Activated CD4-positive, alpha-beta memory T cell treated with anti-CD3 and anti-CD28 coated beads, Interleukin-2, amount 10 ng/mL, durations not matched to agents 7 days and 5 days (primary cell): ENCODE measurements at places on chromosomes 13 and 19.

- H3K4me1 ChIP-seq: no peaks in the 10 kb centered on the region
- no peak for DNase-seq
- no peak overlapping the region for H3K27ac ChIP-seq
- H3K36me3 ChIP-seq: peaks cover 32% of the 10 kb centered on the region
- H3K4me3 ChIP-seq: no peak overlapping the region
These were observed 113.5 kb downstream of the FOXO1 start for GRCh38 chr13:40552895-40553294.

- no peak overlapping the region for H3K4me3 ChIP-seq
- no peaks in the 10 kb centered on the region for H3K27me3 ChIP-seq
- H3K27ac ChIP-seq: no peak overlapping the region
- peaks cover 34% of the 10 kb centered on the region for H3K4me1 ChIP-seq
- peak; percentile 92 for DNase-seq
- H3K36me3 ChIP-seq: peaks cover 13% of the 10 kb centered on the region
These were observed 23.5 kb downstream of the POU2F2 start for GRCh38 chr19:42108527-42109389.

GRCh38 chr13:110331362-110331761, 24.3 kb downstream of the COL4A2 start:
- H3K27ac ChIP-seq: no peak overlapping the region
- H3K36me3 ChIP-seq: no peaks in the 10 kb centered on the region
- peaks cover 7% of the 10 kb centered on the region for H3K27me3 ChIP-seq
- no peak overlapping the region for H3K4me3 ChIP-seq
- no peak for DNase-seq

- DNase-seq: no peak
- no peaks in the 10 kb centered on the region for H3K4me1 ChIP-seq
- H3K36me3 ChIP-seq: no peaks in the 10 kb centered on the region
These were observed 231.0 kb upstream of the IRS2 start for GRCh38 chr13:110017379-110017778.

DNA sequence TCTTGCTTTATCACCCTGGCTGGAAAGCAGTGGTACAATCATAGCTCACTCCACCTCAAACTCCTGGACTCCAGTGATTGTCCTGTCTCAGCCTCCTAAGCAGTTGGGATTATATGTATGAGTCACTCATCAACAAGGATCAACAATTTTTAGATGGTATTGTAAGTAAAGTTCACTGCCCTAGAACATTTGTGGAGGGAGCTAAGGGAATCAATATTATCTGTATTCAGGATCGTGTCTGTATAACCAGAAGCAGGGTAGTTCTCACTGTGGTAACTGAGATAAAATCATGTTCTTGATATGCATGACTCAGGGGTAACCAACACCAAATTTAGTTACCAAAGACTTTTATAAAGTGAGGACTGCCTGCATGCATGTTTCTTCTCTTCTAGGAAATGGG, 27.0 kb downstream of the ZMYM5 start:
- H3K4me3 ChIP-seq: no peak overlapping the region
- peaks cover 65% of the 10 kb centered on the region for H3K36me3 ChIP-seq

DNA sequence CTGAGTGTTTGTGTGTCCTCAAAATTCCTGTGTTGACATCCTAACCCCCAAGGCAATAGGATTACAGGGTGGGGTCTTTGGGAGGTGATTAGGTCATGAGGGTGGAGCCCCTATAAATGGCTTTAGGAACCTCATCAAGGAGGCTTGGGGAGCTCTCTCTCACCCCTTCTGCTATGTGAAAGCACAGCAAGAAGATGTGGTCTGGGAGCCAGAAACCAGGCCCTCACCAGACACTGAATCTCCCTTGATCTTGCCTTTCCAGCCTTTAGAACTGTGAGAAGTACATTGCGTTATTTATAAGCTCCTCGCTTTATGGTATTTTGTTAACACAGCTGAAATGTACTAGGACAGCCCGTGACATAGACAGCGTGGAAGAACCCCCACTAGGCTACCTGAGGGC, 712.0 kb upstream of the SGCG start:
- no peak overlapping the region for H3K27ac ChIP-seq
- H3K4me3 ChIP-seq: no peak overlapping the region
- no peaks in the 10 kb centered on the region for H3K36me3 ChIP-seq
- no peaks in the 10 kb centered on the region for H3K27me3 ChIP-seq

GRCh38 chr19:57978586-57979289, 4.4 kb upstream of the C19orf18 start:
- H3K4me3 ChIP-seq: no peak overlapping the region
- no peaks in the 10 kb centered on the region for H3K27me3 ChIP-seq
- no peak overlapping the region for H3K27ac ChIP-seq
- DNase-seq: no peak

DNA sequence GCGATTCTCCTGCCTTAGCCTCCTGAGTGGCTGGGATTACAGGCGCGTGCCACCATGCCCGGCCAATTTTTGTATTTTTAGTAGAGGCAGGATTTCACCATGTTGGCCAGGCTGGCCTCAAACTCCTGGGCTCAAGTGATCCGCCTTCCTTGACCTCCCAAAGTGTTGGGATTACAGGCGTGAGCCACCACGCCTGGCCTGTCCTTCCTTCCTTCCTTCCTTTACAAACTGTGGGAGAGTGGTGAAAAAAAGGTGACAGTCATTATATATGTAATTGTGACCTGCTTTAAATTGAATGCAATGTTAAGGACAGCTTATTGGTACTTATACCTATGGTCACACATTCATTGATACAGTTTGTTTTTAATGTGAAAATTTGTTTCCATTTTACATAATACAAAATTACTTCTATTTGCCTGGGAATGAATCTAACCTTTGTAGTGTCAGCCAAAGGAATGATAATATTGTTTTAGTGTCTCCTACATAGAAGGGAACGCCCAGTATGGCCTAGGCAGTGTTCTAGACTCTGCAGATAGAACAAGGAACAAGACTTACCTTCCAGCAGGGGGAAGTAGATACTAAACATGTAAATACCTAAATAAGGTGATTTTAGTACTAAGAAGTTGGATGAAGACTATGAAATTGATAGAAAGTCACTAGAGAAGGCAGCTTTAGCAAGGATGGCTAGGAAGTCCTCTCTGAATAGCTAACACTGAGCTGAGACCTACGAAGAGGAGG, 146.3 kb downstream of the GGACT start:
- no peak overlapping the region for H3K27ac ChIP-seq
- peaks cover 3% of the 10 kb centered on the region for H3K4me1 ChIP-seq
- H3K4me3 ChIP-seq: no peak overlapping the region

DNA sequence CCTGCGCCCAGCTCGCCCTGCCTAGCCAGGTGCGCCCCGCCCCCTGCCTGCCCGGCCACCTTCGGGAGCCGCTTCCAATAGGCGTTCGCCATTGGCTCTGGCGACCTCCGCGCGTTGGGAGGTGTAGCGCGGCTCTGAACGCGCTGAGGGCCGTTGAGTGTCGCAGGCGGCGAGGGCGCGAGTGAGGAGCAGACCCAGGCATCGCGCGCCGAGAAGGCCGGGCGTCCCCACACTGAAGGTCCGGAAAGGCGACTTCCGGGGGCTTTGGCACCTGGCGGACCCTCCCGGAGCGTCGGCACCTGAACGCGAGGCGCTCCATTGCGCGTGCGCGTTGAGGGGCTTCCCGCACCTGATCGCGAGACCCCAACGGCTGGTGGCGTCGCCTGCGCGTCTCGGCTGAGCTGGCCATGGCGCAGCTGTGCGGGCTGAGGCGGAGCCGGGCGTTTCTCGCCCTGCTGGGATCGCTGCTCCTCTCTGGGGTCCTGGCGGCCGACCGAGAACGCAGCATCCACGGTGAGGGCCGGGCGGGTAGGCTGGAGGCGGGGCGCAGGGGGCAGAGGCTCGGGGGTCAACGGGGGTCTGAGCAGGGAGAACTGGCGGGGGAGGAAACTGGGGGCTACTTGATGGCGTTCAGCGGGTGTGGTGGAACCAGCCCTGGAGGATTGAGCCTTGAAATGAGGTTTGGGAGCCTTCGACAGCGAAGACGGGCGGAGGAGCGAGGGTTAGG, at the start of gene SPINT2:
SPINT2 (plus strand) TSS at position 88 of the 727 bp plus-strand sequence; CDS start at position 408, 320 bp downstream.
- peaks cover 17% of the 10 kb centered on the region for H3K4me1 ChIP-seq
- no peak for DNase-seq
- no peaks in the 10 kb centered on the region for H3K36me3 ChIP-seq
- peaks cover 6% of the 10 kb centered on the region for H3K27me3 ChIP-seq
- peak within 1 kb of the TSS; percentile 50 for H3K27ac ChIP-seq

DNA sequence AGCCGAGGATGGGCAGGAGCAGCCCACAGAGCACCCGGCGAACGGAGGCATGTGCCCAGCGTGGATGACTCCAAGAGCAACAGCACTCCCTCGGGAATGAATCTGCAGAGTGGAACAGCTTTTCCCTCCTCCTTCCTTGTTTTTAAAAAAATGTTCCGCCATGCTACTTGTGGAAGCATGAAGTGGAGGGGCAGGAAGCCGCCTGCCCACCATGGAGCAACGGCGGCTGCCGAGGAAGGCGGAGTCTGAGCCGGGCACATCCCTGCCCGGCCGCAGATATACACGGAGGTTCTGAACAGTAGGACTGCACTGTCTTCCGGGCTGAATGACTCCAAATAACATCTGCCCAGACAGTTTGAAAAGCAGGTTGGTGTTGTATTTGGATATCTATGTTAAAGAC, 65.2 kb downstream of the SOX1 start:
- no peaks in the 10 kb centered on the region for H3K4me1 ChIP-seq
- no peak for DNase-seq
- H3K27me3 ChIP-seq: no peaks in the 10 kb centered on the region
- no peak overlapping the region for H3K27ac ChIP-seq

DNA sequence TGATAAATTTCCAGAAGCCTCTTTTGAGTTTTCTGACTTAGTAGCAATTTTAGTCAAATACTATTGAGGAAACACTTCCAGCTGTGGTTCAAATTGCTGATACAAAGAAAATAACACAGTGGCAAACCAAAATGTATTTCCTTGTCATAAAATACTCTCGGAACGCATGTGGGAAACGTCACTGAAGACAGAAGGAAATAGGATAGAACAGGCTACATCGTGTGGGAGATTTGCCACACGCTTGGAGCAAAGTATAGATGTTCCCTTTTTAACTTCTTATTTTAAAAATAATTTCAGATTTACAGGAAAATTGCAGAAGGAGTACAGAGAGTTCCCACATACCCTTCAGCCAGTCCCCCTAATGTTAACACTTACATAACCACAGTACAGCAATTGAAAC, 88.8 kb downstream of the ING1 start:
- H3K27me3 ChIP-seq: peaks cover 50% of the 10 kb centered on the region
- H3K4me3 ChIP-seq: no peak overlapping the region
- peaks cover 12% of the 10 kb centered on the region for H3K4me1 ChIP-seq
- no peak overlapping the region for H3K27ac ChIP-seq
- H3K36me3 ChIP-seq: no peaks in the 10 kb centered on the region
- DNase-seq: no peak

GRCh38 chr13:94333131-94333820, 146.2 kb downstream of the DCT start:
- H3K27ac ChIP-seq: no peak overlapping the region
- DNase-seq: no peak
- H3K4me3 ChIP-seq: no peak overlapping the region
- H3K36me3 ChIP-seq: peaks cover 2% of the 10 kb centered on the region
- H3K27me3 ChIP-seq: peaks cover 14% of the 10 kb centered on the region
- H3K4me1 ChIP-seq: peaks cover 29% of the 10 kb centered on the region

DNA sequence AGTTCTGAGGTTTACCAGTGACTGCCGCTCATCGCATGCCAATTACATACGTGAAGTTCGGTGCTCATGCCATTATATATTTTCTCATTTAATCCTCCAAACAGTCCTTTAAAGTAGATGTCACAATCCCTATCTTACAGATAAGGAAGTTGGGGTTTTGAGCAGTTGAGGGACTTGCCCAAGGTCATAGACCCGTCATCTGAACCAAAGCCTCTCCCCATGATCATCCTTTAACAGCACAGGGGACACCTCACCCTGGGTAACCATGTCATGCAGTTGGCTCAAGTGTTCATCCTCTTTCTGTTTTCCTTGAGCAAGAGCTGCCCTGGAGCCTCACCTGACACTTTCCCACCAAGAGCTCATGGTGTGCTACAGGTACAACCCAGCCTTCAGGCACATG, 69.1 kb downstream of the HSPH1 start:
- H3K27me3 ChIP-seq: peaks cover 32% of the 10 kb centered on the region
- no peak for DNase-seq
- no peak overlapping the region for H3K4me3 ChIP-seq
- H3K27ac ChIP-seq: no peak overlapping the region

DNA sequence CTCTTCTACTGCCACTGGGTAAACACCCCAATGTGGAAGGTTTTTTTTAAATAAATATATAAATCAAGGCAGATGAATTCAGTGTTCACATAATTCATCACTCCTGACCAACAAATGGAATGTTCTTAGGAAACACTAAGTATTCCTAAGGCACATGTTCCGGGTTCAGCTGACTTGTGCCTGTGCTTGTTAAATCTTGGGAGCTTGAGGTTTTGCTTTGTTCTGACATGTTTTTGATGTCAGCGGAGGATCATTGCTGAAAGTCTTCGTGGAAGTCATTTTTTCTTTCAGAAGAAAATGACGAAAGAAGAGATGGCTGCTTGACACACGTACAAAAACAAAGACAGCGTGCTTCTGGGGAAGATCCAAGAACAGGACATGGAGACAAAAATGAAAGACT, 185.8 kb downstream of the MZT1 start:
- H3K4me1 ChIP-seq: no peaks in the 10 kb centered on the region
- no peak overlapping the region for H3K4me3 ChIP-seq

DNA sequence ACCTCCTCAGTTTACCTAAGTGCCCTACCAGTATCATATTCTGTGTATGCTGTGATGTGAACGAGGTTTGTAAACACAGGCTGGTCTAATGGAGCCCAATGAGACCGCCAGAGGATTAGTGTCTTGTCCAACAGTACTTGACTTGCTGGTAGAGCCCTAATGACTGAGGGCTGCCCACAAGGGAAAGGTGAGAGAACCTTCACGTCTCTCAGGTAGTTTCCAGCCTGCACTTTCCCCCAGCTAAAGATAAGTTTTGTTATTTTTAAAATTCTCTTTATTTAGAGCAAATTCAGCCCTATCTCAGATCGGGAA, 498 bp upstream of the RBM26 start:
- H3K27me3 ChIP-seq: no peaks in the 10 kb centered on the region
- H3K36me3 ChIP-seq: peaks cover 5% of the 10 kb centered on the region
- DNase-seq: no peak
- H3K27ac ChIP-seq: peak overlapping the region; percentile 93
- H3K4me1 ChIP-seq: peaks cover 13% of the 10 kb centered on the region

DNA sequence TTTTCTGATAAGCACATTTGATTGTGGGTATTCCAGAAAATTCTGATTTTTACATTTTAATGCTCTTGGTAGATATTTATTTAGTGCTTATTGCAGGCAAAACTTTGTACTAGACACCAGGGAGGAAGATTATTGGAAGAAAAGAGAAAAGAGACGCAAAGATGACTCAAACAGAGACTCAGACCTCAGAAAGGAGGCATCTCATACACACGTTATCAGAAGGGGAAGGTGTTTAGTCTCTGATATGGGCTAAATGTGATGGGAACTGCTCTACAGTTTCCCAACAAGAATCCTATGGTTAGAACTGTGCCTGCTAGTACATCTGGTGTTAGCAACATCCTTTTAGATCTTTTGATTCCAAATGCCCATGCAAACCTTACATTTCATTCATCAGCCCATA, 245.6 kb downstream of the KLF5 start:
- peaks cover 13% of the 10 kb centered on the region for H3K4me1 ChIP-seq
- H3K27ac ChIP-seq: no peak overlapping the region
- H3K27me3 ChIP-seq: no peaks in the 10 kb centered on the region
- H3K36me3 ChIP-seq: no peaks in the 10 kb centered on the region
- no peak for DNase-seq
